Stimulated activated CD4-positive, alpha-beta T cell treated with anti-CD3 and anti-CD28 coated beads, Interleukin-1b, Interleukin-23, amount 100 ng/mL, for 1 hour (primary cell): ENCODE measurements at places on chromosomes 3 and 15.

GRCh38 chr15:63412551-63412950 is 30.9 kb upstream of the CA12 start:
- DNase-seq: no peak

- DNase-seq: no peak
Observed at GRCh38 chr3:168040607-168041208, 55.0 kb downstream of the GOLIM4 start.

DNA sequence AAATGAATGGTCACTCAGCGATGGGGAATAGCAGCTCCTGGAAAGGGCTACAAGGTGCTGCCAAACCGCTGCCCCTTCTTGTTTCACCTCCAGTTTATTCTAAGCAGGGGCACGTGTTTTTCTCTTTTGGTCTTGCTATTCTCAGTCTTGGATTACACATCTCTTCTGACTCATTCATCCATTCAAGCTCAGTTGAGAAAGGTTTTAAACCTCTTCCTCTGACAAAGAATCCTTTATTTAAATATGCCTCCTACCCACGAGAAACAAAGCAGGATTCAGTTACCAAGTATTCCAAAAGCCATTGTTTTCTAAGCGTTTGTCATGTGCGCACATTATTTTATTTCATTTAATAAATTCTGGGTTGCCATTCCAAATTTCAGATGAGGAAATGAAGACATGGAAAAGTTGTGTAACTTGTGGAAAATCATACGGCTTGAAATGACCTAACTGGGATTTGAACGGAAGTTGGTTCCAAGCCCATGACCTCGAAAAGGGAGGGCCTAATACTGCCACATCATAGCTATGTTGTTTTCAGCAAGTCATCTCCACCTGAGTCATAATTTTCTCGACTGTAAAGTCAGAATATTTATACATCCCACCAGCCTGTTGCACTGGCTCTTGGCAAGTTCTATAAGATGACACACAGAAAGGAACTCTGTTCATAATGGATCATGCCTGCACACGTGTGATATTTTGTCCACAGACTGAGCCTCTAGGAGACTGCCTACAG is 292.0 kb upstream of the SLCO3A1 start:
- DNase-seq: no peak

DNA sequence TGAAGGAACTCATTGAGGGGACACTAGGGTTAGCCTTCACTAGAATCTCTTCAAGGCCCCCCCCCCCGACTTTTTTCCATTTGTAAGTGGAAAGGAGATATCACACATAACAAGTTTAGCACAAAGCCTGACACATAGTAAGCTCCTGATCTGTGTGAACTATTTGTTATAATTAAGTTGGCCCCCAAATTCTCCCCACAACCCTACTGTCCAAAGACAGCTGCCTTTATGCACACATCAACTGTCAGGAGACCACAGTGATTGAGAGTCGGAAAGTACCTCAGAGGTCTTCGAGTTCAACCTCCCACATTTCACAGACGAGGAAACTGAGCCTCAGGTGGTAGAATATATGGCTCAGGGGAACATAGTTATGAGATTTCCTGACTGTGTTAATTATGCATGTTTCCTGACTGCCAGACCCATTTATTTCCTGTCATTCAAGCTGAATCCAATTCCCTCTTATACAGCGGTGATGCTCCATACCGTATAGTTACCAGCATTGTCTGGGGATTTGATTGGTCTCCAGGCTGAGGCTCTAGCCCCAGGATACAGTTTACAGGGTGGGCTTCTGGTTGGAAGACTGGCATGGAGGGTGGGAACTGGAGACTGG is 227.4 kb upstream of the CMC1 start:
- DNase-seq: no peak

DNA sequence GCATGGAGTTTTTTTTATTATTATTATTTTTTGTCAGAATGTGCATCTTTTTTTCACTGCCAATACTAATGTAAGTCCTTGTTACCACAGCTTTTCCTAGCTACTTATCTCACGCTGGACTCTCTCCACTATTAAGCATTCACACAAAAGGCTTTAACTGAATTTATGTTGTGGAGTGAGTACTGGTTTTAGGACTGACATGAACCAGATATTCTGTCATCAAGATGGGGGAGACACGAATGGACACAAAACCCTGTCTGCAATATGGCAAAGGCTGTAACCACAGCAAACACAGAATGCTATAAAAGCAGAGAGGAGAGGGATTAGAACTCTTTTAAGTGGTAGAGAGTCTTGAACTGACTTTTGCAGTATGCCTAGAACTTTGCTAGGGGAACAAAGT is 592.2 kb upstream of the TBL1XR1 start:
- DNase-seq: no peak

DNA sequence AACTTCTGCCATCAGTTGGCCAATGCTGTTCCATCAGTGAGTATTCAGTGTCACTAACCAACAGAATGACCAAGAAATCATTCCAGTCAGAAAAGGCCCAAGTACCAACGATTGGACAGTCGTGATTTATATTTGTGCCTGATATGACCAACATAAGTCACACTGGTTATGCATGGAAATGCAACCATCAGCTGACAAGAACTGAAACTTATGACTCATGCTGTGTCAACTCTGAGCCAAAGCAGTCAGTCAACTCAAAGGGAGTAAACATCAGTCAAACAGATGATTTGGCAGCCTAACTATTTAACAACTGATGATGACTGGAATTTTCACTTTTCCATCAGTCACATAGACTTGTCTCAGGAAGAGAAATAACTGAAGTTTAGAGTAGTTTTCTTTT is 142.4 kb downstream of the ANXA2 start:
- no peak for DNase-seq

- DNase-seq: no peak
Observed at GRCh38 chr15:71350622-71351378, 235.5 kb downstream of the THSD4 start.

DNA sequence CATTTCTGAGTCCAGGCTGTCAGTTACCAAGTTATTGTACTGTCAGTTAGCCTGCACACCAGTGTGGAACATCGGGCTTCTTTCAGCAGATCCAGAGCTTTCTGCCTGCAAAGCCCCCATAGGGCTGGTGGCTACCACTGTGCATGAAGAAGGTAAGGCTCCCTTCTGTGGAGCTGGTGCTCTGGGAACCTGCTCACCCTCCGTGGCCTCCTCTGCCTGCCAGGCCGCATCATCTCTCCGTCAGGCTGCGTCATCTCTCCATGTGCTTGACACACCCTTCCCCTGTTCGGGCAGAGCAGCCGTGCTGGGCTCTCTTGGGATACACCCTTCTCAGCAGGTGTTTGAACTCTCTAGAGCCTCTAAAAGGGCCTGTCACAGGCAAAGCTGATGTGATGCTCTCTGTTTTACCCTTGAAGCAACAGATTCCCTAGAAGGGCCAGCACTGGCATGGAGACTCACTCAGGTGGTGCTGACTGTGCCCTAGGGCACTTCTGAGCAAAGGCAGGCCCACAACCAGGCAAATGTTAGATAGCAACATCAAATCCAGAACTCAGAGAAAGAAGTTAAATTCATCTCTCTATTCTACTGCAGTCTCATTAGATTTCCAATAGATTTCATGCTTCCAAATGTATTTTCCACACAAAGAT is 261.1 kb downstream of the EPHB1 start:
- DNase-seq: no peak

DNA sequence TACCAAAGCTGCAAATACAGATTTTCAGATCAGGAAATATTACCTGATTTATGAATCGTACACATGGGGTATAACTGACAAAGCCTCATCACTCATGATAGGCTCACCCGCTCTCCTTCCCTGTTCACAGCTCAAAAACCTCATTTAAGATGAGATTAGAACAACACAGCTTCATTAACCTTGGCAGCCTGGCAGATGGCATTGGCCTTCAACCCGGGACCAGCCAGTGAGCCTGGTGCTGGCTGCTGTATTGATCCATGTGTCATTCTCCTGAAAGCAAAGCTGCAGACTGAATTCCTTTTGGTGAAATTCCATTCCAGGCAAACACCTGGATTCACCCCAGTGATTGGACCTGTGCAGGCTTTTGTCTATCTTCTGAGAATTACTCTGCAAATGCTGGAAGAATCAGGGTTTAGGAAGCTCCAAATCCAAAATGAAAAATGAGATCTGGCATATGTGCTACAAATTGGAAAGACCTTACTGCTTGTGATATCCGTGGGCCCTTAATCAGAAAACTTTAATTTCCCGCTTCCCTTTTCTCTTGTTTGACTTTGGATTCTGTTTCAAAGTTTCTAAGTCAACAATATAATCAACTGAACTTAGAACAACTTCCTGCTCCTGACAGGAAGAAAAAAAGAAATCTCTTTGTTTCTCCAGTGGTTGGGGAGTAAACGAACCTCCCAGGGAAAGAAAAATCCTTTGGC is 189.1 kb upstream of the KBTBD8 start:
- DNase-seq: no peak

DNA sequence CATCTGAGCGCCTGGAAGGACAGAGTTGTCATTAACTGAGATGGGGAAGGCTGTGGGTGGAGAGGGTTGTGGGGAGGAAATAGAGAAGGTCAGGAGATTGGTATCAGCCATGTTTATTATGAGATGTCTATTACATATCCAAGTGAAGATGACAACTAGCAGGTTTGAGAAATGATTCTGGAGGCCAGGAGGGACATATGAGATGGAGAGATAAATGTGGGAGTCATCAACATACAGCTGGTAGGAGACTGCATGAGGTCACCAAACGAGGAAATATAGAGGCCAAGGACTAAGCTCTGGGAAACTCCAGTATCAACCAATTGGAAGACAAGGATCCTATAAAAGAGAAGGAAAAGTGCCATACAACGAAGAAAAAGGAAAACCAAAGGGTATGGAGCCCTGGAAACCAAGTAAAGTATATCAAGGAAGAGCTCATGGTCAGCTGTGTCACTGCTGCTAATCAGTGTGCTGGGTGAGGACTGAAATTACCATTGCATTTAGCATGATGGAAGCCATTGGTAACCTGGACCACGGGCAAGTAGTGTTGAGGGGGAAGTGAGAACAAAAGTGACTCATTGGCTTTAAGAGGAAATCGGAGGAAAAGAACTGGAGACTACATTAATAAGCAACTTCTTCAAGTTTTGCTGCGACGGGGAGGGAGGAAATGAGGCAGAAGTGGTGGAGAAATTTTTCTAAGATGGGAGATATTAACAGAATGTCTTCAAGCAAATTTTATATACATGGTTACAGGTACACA is 14.0 kb upstream of the UACA start:
- no peak for DNase-seq

DNA sequence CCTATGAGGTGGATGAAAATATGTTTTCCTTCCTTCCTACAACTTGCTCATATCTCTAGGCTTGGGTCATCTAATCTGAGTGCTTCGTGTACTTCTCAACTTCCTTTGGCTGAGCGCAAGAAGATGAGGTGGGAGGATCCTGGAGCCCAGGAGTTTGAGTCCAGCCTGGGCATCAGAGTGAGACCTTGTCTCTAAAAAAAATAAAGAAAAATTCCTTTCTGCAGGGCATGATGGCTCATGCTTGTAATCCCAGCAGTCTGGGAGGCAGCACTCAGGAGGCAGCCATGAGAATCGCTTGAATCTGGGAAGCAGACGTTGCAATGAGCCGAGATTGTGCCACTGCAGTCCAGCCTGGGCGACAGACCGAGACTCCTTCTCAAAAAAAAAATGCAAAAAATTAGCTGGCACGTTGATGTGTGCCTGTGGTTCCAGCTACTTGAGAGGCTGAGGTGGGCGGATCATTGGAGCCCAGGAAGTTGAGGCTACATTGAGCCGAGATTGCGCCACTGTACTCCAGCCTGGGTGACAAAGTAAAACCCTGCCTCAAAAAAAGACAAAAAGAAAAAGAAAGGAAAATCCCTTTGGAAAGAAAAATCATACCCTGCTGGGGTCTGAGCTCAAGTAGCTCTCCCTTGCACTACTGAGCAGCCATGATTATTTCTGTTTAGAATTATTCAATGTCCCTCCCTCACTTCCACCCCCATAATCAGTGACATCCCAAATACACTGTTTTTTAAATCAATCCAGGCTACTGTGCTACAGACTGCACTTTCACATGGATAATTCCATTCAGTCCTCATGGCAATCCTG is 28.0 kb upstream of the RAB11A start:
- DNase-seq: no peak

- no peak for DNase-seq
Observed at GRCh38 chr3:130310109-130310508, 35.4 kb upstream of the COL6A5 start.

DNA sequence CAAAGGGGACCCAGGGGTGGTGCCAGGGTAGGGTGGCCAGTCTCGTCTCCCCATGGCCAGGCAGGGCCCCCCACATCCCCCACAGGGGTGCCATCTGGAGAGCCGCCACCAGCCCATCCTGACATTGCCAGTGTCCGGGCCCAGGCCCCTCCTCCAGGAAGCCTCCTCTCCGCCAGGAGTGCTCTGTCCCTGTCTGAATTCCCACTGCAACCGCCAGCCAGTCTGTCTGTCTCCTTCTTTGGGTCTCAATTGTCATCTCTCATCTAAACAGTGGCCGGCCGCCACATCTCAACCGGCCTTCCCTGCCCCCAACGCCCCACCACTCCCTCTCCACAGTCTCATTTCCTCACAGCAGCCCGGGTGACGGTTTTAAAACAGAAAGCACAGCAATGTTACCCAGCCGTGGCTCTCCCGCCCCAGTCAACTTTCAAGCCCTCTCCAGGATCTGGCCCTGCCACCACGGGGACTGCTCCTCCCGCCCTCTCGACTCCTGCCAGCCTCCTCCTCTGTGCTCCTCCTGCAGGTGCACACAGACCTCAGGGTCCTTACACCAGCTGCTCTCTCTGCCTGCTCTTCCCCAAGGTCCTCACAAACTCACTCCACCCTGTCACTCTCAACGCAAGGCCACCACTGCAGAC is 57.0 kb downstream of the IQSEC1 start:
- DNase-seq: no peak

DNA sequence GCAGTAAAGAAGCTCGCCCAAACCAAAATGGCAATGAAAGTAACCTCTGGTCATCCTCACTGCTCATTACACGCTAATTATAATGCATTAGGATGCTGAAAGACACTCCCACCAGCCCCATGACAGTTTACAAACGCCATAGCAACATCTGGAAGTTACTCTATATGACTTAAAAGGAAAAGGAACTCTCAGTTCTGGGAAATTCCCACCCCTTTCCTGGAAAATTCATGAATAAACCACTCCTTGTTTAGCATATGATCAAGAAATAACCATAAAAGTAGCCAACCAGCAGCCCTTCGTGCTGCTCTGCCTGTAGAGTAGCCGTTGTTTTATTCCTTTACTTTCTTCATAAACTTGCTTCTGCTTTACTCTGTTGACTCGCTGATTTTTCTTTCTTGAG is 164.6 kb downstream of the SMAD6 start:
- no peak for DNase-seq

GRCh38 chr3:142961539-142961938 is 1.9 kb downstream of the PAQR9 start:
- DNase-seq: no peak

DNA sequence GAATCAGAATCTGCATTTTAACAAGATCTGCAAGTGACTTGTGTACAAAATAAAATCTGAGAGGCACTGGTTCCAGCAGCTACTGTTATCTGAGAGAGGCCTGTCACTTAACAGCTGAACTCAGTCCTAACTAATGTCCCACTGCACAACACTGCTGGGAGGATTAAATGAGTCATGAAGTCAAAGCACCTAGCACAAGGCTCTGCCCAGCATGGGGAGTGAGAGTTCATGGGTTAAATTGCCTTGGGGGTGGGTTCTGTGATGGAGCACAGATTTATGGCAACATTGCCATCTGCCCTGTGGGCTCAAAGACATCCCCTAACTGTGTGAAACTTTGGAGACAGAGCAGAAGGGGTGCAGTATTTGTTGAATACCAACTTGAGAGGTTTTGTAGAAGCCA is 250.9 kb downstream of the PLCL2 start:
- no peak for DNase-seq

GRCh38 chr3:171057072-171057471 is 30.6 kb upstream of the SLC2A2 start:
- DNase-seq: no peak
